ENCODE measurements at places on chromosomes 2 and 18.

- no peak for DNase-seq
Measured at GRCh38 chr2:85281553-85281952, 46.2 kb downstream of the TGOLN2 start.

DNA sequence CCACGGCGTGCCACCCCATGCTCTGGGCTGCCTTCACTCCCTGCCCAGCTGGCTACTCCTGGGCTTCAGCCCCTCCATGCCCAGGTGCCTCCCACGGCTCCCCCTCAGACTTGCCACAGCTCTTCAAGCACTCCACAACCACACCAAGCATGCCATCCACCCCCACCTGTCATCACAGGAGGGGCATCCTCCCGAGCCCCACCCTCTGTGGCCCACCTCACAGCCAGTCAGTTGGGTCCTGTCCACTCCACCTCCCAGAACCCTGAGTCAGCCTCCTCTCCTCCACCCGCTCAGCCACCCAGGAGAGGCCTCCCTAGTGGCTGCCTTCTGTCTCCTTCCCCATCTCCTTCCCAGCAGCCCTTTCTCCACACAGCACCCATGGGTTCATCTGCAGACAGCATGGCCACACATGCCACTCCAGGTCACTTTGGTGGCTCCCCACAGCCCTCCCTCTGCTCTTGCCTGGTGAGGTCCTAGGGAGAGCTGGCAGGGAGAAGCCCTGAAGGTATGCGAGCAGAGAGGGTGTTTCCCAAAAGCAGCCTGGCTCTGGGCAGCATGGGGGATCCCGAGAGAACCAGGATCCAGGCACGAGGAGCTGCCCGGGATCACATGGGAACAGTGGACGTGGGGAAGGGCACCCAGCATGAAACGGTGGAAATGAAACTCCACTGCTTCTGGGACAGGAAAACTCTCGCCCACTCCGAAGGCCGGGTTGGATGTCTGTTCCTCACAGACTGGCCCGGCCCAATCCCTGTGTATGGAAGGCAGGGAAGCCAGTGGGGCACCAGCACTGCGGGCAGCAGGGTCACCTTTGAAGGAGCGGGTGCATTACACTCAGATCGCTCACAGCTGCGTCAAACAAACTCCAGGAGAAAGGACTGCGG lies 2.7 kb downstream of the LIMS2 start:
- no peak for DNase-seq

GRCh38 chr2:132598536-132598935 lies 71.5 kb downstream of the LYPD1 start:
- no peak for DNase-seq

DNA sequence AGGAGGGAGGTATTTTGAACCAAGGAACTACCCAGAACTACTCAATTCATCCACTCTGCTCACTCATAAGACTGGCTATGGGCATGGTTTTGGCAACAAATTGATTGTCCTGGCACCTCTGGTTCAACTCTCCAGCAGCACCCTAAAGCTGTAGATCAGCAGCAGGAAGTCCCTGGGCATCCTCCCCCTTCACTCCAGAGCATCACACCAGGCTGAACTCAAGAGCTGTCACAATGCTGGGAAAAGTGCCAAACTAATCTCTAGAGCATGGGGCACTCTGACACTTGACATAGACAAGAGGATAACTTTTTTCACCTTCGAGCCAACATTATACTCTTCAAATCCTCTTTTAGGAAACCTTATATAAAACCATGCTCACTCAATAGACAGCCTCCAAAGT lies 154.1 kb upstream of the RBBP8 start:
- peak; percentile 2 for DNase-seq

DNA sequence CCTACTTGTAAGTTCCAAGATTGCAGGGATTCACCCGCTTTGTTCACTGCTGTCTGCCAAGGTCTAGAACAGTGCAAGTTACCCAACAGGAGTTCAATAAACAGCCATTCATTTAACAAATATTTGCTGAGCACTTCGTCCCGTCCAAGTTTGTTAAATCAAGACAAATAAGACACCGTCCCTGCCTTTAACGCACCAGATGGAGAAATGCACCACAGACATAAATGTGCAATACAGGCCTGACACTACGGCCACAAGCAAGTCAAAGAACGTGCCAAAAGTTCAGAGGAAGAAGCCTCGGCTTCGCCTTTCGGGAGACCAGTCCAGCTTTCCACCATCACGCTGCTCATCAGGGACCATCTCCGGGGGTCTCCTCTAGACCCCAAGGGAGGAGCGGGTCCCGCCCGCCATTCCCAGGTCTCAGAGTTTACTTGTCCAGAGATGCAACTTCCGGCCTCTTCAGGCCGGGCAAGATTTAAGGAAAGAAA lies 429 bp downstream of the C2orf76 start:
- peak; percentile 14 for DNase-seq

DNA sequence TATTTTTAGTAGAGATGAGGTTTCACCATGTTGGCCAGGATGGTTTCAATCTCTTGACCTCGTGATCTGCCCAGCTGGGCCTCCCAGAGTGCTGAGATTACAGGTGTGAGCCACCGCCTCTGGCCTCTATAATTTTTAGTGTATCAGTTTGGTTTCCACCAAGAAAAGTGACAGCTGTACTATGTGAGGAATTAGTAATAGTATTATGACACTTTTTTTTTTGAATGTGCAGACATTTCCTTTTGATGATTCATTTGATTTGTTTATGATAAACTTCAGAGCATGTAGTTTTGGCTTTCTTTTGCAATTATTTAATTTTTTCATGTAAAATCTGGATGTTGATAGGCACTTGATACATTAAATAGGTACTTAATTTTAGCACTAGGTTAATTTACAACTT lies 61.5 kb downstream of the PTPN4 start:
- peak; percentile 1 for DNase-seq

DNA sequence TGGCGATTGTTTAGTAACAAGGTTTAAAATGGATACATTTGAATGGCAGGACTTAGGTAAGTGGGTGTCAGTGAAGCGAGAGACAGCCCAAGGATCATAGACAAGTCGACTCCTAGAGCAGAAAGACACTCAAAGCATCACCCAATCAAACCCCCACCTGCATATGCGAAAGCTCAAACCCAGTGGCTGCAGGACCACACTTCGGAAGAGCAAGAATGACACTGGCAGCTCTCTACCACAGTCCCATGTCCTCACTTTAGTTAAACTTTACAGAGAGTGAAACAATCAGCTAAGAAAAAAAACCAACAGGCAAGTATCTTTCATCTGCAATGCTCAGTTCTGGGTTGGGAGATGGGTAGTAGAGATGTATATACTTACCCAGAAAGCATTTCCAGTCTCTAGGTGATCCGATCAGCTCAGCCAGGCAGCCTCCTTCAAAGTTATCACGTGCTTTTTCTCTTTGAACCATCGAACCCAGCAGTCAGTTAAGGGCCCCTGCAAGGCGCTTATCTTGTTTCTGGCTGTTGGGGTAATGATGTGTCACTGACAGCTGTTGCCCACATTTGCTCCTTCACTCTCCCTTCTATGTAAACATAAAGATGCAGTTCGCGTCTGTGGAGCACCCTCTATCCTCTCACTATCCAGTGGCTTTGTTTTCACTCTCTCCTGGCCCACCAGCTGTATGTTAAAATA lies 357.5 kb upstream of the ID2 start:
- DNase-seq = peak; percentile 26

GRCh38 chr18:6010921-6011320 lies 115.6 kb upstream of the TMEM200C start:
- no peak for DNase-seq

DNA sequence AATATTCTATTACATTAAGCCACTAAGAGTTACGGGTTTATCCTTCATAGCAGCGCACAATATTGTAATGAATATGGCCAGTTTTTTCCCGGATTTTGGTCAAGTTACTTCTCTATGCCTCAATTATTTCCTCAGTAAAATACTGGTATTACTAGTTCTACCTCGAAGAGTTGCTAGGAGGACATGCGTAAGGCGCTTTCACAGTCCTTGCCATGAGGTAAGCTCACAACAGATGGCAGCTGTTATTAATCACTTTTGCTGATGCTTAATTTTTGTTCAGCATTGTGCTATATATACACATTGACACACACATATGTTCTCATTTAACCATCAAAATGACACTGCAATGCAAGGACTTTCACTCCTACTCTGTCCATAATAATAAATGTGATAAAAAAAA lies 101.5 kb downstream of the SCG2 start:
- no peak for DNase-seq

GRCh38 chr18:77135339-77136075 lies 2.9 kb upstream of the MBP start:
- DNase-seq = no peak

DNA sequence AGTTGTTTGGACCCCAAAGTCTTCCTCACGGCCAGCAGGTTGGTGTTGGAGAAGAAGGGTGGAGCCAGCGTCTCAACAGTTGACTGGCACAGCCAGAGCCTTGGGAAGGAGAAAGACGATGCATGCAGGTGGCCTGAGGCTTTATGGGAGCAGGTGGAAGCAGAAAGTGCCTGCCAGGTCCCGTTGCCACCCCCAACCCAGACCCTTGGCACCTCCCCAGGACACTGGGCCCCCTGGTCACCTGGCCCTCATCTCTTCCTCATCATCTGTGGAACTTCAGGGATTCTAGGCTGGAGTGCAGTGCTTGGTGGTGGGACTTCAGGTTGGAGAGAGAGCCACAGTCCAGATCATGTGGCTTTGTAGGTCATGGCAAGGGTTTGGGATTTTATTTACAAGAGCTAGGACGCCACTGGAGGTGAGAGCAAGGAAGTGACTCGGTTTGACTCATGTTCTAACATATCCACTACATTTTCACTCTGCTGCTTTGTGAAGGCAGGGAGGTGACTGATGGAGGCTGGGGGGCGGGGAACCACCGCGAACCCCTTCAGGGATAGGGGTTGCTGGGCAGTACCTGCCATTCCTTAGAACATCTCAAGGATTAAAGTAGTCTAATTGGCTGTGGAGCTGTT lies 62.5 kb upstream of the B3GNT7 start:
- no peak for DNase-seq

DNA sequence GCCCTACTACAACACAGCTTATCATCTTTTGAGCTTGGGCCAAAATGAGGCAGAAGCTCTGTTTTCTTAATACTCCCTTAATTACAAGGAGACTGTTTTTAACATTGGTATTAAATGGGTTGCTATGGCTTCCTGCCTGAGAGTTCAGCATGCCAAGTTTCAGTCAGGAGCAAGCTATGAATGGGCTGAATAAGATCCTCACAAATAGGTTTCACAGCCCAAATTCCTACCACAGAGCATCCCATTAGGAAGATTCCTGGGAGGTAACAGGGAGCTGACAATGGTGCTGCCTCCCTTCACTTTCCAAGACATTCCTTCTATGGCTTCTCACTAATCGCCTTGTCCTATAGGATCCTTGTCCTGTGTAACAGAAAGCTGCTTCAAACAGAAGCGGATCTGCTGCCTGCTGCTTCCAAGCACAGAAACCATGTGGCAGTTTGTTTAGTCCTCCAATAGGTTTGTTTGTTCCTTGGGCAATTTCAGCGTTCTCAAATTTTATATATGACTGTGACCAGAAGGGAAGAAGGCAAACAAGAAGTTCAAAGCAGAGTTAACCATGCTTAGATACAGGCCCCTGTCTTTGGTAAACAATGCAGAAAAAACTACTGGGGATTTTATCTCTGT lies 70.9 kb downstream of the NCKAP5 start:
- DNase-seq = peak; percentile 69

- DNase-seq = no peak
Measured at GRCh38 chr18:79354350-79354749, 41.4 kb upstream of the NFATC1 start.

GRCh38 chr18:21134895-21135294 lies 23.3 kb upstream of the ROCK1 start:
- DNase-seq = peak; percentile 36
